NCI-H524 (cell line): ENCODE measurements at places on chromosomes 6 and 20.

GRCh38 chr6:118100717-118101116 is 193.7 kb downstream of the SLC35F1 start:
- no peak for DNase-seq

DNA sequence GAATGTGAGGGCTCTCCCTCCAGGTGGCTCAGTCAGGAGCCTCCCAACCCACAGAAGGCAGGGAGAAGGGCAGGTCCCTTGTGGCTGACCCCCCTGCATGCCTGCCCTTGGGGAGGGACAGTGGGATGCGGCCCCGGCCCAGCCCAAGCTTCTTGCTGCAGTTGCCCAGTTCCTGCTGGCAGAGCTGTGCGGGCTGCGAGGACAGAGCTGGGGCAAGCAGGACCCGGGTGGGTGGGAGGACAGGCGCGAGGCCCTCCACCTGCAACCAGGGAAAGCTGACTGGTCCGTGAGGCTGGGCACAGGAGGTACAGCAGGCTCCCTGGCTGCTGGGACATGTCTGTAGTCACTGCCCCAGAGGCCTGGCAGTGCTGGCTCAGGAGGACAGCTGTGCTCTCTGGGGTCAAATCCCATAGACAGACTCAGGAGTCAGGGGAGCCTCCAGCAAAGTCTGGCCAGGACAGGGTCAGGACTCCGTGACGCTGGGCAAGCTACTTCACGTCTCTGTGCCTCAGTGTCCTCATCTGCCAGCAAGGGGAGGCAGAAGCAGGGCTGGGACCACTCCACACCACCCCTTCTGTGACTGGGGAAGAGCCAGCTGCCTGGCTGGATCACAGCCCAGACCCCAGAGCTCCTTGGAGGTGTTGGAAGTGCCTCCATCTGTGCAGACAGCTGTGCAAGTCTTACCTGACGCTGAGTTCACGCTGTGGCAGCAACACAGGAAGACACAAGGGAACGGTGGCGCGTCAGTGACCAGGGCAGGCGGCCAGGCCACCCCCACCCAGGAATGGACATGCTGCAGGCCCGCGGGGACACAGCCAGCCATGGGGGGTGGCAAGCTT is 13.0 kb downstream of the UCKL1 start:
- peak; percentile 76 for DNase-seq

DNA sequence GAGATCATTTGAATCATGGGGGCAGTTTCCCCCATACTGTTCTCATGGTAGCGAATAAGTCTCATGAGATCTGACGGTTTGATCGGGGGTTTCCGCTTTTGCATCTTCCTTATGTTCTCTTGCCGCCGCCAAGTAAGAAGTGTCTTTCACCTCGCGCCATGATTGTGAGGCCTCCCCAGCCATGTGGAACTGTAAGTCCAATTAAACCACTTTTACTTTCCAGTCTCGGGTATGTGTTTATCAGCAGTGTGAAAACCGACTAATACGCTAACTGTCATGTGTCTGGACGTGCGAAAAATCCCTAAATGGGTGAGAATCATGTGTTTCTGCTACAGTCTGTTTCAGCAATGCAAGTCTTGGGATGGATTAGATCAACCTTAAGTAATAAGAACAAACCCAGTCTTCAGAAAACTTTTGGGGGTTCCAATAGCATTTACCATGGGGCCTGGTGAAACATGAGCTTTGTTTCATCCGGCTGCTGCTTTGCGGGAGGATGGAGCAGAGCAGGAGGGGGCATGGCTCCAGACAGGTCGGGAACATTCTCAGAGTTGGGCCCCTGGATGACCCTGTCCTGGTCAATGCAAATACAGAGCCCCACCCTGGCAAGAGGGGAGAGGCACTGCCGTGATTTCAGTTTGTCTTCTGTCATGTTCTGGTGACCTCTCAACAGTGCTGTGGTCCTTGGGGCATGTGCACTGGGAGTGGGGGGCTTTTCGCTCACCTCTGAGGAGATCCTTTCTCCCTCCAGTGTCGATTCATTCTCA is 41.5 kb downstream of the CTCFL start:
- no peak for DNase-seq

DNA sequence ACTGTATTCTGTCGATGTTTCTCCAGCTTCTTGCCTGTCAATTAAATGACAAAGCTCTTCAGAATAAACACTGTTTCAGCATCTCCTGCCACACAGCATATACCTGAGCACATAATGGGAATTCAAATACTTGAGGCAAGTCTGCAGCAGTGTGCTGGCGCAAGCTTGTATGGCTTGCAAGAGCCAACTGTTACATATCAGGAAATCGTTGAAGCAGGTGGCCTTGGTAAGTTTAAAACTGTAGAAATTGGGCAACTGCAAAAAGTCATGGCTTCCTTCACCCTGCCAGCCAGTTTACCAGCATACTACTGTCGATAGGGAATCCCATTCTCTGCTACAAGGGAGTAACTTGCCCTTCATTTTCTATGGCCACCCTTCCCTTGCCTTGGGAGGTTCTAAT is 23.0 kb downstream of the CPNE1 start:
- no peak for DNase-seq

- DNase-seq, result no peak
These were observed 32.0 kb downstream of the HLA-C start for GRCh38 chr6:31239854-31240253.

GRCh38 chr6:88443554-88443953 is 277.4 kb upstream of the CNR1 start:
- DNase-seq, result no peak

DNA sequence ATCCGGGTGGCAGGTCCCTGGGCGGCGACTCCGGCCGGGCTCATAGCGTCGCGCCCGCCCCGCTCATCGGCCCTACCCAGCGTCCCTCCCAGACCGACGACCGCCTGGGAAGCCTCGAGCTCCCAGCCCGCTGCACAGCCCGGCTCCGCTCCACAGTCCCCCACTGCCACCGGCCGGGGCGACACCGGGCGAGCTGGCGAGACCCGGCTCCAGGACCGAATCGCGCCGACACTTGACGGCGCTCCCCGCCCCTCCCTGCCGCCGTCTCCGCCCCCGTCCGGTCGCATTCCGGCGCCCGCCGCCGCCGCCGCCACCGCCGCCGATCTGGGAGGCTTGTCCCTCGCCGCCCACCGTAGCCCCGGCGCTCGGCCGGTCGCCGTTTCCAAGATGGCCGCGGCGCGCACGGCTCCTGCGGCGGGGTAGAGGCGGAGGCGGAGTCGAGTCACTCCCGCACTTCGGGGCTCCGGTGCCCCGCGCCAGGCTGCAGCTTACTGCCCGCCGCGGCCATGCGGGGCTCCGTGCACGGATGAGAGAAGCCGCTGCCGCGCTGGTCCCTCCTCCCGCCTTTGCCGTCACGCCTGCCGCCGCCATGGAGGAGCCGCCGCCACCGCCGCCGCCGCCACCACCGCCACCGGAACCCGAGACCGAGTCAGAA is at the start of gene MAP3K4:
Gene MAP3K4, plus strand, starts transcription at position 364 of the 655 bp plus-strand sequence. Its CDS starts 163 bp downstream, at position 527.
- DNase-seq, result peak; percentile 80

DNA sequence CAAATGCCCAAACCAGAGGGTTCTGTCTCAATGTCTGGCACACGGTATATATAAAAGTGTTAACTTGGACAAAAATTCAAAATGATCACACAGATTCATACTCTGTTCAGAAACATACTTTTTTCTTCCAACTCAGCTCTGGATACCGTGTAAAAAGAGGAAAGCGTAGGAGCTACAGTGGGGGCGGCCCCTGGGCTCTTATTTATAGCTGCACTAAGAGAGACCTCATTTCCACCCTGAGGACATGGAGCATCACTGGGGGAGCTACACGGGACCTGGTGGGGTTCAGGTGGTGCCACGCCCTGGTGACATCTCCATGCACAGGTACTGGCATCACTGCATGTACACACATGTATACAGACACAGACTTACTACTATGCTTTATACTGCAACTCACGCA is 185.9 kb upstream of the FOXQ1 start:
- DNase-seq, result no peak

DNA sequence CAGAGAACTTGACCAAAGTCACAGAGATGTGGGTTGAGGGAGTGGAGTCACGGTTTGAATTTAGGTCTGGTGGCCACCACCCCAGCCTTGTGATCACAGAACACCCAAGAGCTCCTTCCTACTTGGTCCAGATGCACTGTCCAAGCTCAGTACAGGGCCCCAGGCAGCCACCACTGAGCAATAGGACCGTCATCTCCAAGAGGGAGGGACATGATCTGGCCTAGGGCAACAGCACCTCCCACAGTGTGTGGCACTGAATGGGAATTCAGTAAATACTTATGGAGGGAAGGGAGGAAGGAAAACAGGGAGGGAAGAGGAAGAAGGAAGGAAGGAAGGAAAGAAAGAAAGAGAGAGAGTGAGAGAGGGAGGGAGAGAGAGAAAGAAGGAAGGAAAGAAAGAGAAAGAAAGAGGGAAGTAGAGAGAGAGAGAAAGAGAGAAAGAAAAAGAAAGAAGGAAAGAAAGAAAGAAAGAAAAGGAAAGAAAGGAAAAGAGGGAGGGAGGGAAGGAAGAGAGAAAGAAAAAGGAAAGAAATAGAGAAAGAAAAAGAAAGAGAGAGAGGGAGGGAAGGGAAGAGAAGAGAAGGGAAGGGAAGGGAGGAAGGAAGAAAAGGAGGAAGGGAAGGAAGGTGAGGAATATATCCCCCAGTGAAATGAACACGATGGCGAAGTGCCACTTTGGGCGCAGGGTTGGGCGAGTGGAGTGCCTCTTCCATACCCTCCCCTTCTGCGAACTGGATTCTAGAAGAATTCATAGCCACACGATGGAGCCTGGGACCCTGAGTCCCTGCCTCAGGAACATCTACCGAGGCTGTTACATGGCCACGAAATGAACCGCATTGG is 243.7 kb downstream of the TFAP2C start:
- DNase-seq, result no peak

- no peak for DNase-seq
These were observed 405.3 kb downstream of the MAFB start for GRCh38 chr20:40283689-40284088.

DNA sequence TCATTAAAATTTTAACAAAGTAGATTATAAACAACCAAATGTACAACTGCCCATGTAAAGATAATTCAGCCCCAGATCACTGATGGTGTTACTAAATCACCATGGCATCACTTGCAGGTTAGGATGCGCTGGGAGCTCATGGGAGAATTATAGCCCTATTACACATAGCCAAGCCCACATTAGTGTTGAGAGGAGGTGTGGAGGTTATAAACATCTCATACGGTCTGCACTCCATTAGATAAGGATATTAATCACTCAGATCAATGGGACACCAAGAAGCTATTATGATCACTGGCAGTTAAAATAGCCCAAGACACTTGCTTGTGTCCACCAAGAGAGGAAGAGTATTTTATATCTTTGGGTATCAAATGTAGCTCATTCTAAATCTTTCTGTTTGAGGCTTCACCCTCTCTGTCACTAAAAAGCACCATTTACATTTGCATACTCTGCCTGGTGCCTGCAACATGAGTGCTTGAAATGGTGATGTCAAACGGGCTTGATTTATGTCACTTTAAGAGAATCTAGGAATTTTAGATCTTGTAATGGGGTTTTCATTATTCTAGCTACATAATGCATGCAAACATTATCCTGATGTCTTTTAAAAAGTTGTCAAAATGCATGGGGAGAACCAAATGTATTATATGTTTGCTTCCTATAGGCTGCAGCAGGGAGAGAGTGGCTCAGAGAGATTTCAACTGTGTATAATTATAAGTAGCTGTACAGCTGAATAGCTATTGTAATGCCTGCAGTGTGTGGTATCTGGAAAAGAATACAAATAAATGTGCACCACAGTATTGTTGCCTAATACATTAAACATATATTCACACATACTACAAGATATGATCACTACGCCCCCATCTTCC is 654.1 kb upstream of the MARCKS start:
- no peak for DNase-seq

- peak; percentile 24 for DNase-seq
These were observed 14.2 kb upstream of the SLC22A7 start for GRCh38 chr6:43283905-43284304.

DNA sequence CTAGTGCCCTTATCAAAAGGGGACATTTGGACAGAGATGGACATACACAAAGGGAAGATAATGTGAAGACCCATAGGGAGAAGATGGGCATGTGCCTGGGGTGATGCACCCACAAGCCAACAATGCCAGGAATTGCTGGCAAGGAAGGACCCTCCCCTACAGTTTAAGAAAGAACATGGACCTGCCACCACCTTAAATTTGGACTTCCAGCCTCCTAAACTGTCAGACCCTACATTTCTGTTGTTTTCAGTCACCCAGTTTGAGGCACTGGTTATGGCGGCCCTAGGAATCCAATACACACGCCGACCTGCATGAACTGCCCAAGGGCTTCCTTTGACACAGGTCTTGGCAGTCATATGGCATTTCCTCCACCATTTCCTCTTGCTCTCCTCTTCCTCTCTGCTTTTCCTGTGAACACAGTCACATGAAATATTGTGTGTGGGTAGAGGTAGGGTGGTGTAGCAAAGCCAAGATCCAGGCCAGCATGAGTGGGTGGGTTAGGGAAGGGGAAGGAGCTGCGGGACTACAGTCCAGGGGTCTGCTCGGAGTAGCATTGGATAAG is 115.6 kb downstream of the ZDHHC14 start:
- DNase-seq, result no peak

DNA sequence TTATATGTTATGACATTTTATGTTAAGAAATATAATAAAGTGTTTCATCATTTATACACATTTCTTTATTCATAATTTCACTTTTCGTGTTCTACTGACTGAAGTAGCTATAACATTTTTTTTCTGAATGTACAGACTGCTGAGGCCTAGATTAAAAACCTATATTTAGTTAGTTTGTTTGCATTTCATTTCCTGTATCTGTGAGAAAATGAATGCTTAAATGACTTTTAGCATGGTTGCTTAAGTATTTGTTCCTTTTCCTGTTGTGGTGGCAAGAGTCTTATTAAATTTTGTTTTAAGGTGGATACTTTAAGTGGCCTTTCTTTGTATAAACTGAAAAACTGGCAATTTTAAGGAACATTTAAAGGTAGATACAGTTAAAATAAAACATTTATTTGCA is 779.7 kb upstream of the MAN1A1 start:
- no peak for DNase-seq

DNA sequence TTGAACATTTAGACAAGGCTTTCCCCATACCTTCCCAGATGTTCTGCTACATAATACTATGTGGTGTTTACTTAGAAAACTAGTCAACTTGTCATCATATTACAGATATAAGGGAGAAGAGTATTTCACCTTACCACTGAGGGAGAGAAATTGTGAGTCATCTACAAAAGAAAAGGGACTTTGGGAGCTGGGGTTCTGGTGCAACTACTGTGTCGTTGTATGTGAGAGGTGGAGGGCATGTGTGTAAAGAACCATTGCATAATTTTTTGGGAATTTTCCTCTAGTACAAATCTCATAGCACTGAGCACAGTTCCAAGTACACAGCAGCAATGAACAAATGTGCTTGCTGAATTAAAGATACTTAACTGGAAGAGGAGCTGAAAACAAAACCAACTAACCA is 665.6 kb downstream of the DHX35 start:
- no peak for DNase-seq
